Mesenteric fat pad (tissue), 1 donor: ENCODE measurements at places on chromosomes 11 and 22. TPM values are rescaled to one million over a fixed set of nuclear protein-coding genes. Genes with fewer than 3 reads are reported as not detected.

PHF5A gene
- 35.9 TPM for total RNA-seq

SMTNL1 gene
- total RNA-seq = not detected

TEX12 gene
- not detected for total RNA-seq

- DNase-seq = no peak
These were observed 77.4 kb upstream of the USP47 start for GRCh38 chr11:11764423-11764803.
